ENCODE measurements at places on chromosomes 4 and X.

- DNase-seq, result no peak
These were observed 5.7 kb downstream of the ARL13A start for GRCh38 chrX:100975212-100975611.

GRCh38 chrX:45667666-45668065, 467.0 kb upstream of the DIPK2B start:
- DNase-seq, result no peak

DNA sequence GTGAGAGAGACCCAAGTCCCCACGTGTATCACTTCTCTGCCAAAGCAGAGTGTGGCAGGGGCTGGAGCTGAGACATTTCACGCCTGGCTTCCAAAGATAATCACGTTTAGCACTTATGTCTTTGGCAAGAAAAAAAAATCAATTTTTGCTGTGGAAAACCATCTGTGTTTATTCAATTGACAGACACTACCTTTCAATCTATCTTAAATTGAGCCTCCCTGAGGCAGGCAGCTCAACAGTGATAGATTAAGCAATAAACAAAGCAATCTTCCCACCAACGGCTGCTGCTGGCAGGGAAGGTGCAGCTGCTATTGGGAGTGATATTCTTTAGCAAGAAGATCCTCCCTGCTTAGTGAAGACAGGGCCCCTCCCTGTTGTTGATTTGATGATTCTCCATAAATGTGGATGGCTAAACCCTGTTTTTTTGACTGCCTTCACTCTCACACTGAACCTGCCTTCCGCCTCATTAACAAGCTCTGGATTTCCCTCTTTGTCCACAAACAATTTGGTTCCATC, 11.6 kb upstream of the MAGEB17 start:
- peak; percentile 32 for DNase-seq

- DNase-seq, result no peak
These were observed 152.8 kb downstream of the ADGRA3 start for GRCh38 chr4:22363036-22363435.

DNA sequence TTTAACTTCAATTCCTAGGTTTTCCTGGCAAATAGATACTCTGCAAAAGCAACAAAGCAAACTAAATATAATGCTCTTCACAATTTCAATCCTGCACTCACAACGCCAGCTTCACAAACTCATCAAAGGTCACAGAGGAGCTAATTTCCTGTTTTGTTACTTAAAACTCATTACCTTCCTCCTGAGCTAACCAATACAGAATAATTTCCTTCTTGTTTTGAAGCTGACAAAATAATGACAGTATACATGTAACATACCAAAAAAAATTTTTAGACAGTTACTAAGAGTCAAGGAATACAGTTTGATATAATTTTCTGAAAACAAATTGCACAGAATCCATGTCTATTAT, 17.9 kb downstream of the CNOT6L start:
- no peak for DNase-seq

GRCh38 chr4:149796381-149796780, 19.3 kb downstream of the IQCM start:
- DNase-seq, result no peak

DNA sequence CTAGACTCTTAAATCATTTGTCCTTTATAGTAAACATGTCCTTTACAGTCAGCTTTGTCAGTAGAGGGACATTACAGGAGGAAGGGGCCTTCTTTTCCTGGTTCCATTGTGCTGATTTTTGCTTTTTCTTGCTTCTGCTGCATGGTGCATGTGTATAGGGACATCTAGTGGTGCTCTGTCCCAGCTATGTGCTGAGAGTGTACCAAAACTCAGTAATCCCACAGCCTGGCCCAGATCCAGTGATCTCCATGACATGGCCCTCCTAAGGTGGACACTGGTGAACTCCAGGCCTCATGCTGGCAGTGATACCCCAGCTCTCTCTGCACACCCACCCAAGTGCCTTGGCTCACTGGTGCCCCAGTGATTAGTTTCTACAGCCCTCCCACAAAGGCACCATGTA, 45.2 kb downstream of the MAGEB17 start:
- DNase-seq, result no peak

DNA sequence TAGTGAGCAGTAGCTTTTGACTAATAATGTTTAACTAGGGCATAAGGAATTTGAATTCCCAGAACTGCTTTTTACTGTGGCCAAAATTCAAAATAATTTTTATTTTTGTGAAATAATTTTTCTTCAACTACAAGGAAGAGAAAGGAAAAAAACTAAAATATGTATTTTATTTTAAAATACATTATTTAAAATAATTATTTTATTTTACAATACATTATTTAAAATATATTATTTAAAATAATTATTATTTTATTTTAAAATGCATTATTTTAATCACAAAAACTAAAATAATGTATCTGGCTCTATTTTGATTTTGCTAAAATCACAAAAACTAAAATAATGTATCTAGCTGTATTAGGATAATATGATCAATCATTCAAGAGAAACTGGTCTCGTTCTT, 210.4 kb downstream of the RELL1 start:
- DNase-seq, result no peak
